ENCODE measurements at places on chromosomes 7 and 10.

- no peak for DNase-seq
Measured at GRCh38 chr10:98852686-98853085, 383.0 kb downstream of the HPSE2 start.

- peak; percentile 89 for DNase-seq
Measured at GRCh38 chr7:43260980-43261878, 148.8 kb downstream of the HECW1 start.

- DNase-seq = peak; percentile 70
Measured at GRCh38 chr10:96910488-96911395, 78.6 kb downstream of the LCOR start.

DNA sequence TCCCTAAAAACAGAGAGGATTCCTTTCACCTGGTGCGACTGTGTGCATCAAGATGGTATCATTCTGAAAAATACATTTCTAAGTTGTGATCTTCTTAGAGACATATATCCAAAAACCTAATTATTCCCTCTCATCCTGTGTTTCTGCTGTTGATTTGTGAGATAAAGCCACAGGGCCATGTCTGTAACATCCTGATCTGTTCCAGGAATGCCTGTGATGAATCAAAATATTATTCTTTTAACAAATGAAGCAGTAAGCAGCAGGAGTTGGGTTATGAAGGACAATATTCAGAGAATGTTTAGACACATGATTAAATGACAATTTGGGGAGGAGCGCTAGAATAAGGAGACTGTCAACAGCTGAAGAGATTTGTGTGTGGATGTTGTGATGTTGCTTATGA, 731.4 kb downstream of the KCNMA1 start:
- no peak for DNase-seq

DNA sequence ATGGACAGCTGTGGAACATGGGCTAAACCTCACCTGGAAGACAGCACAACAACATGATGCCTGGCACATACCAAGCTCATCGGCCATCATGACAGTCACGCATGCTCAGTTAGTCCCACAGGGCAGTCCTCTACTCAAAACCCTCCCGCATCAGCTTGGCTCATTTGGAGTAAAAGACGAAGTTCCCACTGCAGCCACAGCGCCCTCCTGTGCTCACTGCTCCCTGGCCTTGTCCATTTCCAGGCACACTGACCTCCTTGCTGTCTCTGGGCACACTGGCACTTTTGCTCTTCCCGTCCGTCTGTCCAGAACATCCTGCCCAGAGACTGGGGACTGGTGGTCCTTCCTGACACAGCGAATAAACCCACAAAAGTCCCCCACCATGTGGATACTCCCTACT, 66.2 kb downstream of the LARP4B start:
- no peak for DNase-seq

GRCh38 chr7:103010211-103010610, 64.4 kb downstream of the FBXL13 start:
- DNase-seq = no peak

- DNase-seq = peak; percentile 96
Measured at GRCh38 chr10:110918269-110918642, 724 bp downstream of the BBIP1 start.

DNA sequence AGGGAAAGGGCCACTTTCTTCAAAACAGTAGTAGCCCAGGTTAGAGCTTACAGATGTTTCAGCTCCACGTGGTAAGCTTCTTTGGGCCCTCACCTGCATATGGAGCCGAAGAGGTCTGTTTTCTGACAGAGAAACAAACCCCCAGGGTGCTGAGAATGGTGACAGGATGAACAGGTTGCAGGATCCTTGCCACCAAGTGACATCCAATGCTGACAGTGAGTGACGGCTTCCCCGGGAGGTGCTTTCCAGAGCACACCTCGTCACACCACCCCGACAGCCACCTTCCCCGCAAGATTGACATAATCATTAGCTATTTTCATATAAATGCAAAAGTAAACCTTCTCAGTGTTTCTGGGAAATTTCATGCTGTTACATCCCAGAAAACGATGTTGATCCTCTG, 109.3 kb upstream of the BTBD16 start:
- no peak for DNase-seq

DNA sequence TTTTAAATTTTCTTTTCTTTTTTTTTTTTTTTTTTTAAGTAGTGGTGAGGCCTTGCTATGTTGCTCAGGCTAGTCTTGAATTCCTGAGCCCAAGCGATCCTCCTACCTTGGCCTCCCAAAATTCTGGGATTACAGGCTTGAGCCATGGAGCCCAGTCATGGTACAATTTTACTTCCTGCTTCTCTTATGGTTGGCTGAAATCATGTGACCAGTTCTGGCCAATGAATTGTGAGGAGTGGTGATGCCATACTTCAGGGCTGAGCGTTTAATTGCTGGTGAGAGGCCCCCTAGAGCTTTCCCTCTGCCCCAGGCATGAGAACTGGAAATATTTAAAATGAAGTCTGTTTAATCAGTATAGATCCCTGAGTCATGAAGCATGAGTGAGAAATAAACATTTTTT, 22.2 kb upstream of the BAIAP2L1 start:
- no peak for DNase-seq

GRCh38 chr7:137873979-137874777, 27.4 kb upstream of the DGKI start:
- DNase-seq = peak; percentile 65

DNA sequence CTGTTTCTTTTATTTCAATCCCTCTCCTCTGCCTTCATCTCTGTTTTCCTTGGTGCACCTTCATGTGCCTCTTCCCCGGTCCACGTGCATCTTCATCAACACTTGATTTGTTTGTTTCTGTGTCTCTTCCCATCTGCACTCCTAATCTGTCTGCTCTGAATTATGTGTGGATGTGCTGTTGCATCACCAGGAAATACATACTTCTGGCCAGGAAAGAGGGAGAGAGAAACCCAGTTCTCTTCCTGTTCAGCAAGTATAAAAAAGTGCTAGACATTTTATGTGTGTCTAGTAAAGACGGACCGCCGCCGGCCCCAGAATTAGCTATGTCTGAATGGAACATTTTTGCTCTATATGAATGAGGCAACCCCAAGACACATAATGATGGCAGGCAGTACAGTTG, 93.8 kb downstream of the CALD1 start:
- DNase-seq = no peak

DNA sequence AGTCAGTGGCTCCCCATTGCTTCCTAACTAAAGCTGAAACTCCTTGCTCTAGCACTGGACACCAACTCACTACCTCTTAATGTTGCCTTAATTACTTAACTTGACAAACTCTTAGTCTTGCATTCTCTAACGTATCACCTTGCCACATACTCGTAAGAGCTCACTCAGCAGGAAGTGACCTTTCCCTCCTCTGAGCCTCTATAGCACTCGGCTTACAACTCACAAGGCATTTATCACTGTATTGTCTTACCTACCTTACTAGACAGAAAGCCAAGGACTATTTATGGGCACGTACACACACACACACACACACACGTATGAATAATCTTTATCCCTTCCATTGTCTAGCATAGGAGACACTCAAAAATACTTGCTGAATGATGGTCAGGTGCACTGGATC, 21.2 kb downstream of the CEP41 start:
- peak; percentile 26 for DNase-seq

DNA sequence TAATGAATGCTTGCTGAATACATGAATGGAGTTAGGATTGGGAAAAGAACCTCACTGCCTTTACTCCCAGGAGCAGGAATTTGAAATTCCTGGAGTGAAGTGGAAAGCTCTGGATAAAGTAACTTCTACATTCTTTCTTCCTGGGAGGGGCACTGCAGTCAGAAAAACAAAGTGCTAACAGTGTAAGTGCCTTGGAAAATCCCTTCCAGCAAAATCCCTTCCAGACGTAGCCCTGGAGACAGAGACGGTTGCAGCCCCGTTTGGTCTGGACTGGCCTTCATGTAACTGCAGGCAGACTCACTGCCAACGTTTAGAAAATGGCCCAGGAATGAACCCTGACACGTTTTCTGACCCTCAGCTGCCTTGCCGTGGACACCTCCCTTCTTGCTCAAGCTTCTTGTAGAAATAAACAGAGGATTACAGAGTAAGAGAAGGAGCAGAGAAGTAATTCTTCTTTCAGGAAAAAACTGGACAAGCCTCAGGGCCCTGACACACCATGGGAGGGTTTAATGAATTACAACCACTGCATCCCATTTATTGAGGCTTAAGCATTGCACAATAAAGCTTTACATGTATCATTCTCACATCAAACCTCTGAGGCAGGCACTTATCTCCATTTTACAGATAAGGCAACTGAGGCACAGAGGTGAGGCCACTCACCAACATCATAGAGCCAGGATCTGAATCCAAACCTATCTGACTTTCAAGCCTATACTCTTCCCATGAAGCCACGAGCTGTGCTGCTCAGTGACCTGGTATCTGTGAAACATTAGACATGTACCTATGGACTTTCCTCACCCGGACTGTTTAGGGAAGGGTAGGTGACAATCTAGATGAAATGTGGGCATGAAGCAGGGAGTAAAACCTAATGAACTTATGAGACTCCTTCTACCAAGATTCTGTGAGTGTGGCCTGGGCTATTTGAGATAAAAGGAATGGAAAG, 7.8 kb downstream of the ITPRIP start:
- DNase-seq = peak; percentile 51

- no peak for DNase-seq
Measured at GRCh38 chr7:73830681-73831583, at the start of gene CLDN4. TSS of gene CLDN4 (plus strand) at chr7:73830996. CDS start at chr7:73831202, 206 bp downstream.

DNA sequence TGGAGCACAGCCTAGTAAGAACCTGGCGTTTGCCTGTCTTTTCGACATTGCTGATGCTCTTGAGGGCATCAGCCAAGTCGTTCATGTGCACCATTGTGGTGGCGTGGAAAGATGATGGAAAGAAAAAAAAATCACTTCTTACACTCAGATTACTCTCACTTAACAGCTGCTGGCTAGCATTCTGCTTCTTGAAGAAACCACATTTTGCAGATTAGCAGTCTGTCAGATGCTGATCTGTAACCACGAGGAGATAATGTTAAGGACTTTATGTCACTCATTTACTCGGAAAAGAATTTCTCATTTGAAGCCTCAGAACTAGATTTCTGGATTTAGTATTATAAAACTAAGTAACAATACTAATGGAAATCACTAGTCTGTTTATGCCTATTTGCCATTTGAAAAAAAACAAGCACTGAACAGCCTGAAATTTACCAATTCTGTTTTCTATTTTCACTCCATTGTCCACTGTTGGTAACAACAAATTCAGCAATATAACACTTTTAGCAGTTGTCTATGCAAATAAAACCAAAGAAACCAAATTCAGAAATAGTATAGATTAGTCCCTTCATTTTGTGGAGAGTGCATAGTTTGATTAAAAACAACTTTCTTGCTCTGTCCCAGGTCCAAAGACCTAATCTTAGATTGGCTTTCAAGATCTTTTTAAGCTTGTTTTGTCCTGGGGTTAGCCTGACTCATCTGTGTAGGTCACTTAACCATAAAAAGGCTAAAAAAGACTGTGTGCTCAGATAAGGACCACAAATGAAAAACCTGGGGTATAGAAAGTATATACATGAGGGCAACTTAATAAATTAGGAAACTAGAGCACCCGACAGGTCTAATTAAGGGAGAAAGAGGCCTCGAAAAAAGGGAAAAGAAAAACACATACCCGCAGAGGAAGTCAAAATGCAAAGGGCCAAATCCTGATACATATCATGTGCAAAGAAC, 67.5 kb downstream of the NT5C2 start:
- no peak for DNase-seq

DNA sequence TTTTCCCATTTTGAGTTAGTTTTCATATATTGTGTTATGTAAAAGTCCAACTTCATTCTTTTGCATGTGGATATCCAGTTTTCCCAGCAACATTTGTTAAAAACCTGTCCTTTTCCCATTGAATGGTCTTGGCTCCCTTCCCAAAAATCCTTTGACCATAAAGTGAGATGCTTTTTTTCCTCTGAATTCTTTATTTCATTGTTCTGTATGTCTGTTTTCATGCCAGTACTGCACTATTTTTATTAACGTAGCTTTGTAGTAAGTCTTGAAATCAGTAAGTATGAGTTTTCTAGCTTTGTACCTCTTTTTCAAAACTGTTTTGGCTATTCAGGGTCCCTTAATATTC, 20.0 kb downstream of the C1GALT1 start:
- DNase-seq = peak; percentile 36

GRCh38 chr7:69564454-69565417, 33.5 kb upstream of the AUTS2 start:
- DNase-seq = no peak

- no peak for DNase-seq
Measured at GRCh38 chr7:151513133-151513532, 6.6 kb downstream of the RHEB start.

DNA sequence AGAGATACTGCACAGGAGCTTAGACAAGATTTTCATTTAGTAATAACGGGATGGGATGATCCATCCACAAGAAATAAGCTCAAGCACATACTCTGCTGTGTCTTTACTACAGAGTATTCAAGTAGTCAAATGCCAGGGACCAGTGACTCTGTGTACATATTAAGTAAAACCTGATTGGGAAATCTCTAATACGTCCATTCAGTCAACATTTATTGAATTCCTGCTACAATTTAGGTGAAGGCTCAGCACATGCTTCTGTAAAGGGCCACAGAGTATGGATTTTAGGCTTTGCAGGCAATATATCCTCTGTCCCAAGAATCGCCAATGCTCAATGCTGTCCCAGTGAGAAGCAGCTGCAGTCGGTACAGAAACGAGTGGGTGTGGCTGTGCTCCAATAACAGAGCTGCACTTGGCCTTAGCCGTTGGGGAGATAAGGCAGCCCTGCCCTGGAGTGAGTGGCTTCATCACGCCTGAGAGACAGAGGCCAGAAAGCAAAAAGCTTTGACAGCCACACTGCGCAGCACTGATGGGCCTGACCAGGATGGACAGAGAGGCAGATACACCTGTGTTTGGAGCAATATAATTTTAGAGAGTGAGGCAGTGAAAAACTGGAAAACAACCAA, 186.8 kb downstream of the PARD3 start:
- no peak for DNase-seq

DNA sequence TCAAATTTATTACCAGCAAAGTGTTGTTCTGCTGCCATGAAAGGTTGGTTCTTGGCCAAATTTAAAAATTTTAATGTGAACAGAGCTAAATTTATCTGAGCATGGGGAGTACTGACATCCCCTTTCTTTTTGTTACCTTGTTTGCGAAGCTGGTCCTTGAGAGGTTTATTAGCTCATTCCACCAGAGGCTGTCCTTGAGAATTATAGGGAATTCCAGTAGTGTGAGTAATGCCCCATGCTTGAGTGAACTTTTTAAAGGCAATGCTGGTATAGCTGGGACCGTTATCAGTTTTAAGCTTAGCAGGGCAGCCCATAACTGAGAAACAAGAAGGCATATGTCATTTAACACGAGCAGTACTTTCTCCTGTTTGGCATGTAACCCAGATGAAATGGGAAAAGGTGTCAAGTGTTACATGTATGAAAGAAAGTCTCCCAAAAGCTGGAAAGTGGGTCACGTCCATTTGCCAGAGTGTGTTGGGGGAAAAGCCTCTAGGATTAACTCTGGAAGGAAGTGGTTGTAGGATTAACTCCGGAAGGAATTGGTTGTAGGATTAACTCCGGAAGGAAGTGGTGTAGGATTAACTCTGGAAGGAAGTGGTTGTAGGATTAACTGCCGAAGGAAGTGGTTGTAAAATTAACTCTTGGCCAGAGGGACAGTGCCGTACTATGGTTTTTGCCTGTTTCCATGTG, 37.3 kb upstream of the AKR1C2 start:
- peak; percentile 0 for DNase-seq

All from dermis blood vessel endothelial cell (primary cell).